ENCODE measurements at places on chromosomes 5 and 9.
A peak's percentile ranks its signal among the peaks of the same experiment; 100 is the strongest.

DNA sequence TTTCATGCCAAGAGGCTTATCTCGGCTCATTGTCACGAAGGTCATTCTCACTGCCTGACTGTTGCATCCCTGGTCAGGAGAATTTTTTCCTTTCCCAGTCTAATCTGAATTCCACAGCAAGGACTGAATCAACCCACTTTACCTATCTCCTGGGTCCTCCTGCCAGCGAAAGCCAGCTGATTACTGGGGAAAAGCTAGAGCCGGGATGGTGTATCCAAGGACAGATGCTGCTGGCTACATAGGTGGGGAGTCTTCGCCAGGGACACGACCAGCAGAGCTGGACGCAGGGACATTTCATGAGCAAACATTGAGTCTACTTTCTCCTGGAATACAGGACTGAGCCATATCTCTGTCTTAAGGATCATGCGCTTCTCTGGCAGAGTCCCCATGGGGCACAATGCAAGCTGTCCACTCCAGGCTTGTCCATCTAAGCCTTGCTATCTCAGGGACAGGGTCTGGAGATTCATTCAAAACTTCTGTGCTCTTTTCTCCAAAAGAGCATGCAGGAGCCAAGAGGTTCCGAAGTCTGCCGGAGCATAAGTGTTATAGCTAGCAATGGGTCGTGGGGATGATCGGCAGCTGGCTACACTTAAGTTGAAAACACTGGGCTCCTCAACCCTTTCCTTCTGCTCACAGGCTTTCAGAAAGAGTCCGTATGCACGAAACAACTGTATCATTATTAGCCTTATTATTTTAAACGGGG is 6.5 kb upstream of the HAND1 start:
- no peak for DNase-seq

DNA sequence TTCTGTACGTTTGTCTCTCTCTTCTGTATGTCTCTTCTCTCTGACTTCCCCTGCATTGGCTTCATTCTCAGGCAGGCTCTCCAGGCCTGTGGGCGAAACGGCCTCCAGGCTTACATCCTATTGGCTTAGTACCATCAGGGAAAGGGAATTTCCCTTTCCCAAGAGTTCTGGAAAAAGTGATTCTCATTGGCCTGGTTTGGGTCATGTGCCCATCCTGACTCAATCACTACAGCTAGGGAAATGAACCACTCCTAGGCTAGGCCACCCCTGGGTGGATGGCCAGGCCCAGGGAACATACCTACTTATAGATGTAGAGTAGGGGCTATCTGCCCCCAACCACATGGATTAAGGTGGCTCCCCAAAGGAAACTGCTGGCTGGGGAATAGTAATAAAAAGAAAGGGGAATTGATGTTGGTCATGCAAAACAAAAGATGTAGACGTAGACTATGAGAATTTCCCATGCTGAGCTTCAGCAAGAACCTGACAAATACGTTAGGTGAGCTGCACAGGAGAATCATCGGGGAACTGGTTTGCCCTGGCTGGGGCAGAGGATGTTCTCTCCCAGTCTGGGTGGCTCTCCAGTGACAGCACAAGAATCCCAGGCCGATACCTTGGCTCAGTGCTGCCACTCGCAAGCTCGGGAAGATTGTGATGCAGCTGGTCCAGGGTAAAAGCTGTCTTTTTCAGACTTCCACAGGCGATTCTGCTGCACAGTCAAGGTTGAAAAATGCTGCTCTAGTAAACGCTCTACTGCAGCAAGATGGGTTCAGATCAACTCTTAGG is 3.7 kb upstream of the EGR1 start:
- no peak for DNase-seq

DNA sequence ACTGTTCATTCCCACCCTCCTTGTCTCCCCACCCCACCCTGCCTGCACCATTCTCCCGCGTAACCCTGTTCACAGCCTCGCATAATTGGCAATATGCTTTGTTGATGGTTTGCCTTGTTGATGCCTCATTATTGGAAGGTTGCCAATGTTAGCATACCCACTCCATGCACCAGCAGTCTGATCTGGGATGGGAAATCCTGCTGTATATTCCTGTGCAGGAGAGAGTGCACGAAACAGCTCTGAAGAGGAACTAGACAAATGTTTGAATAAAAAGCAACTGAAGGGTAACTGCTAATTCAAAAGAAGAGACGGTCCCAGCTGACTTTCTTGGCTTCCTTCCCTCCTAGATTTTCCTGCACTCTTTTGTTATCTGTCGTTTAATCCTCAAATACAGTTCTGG is 271.7 kb upstream of the TLE4 start:
- no peak for DNase-seq

DNA sequence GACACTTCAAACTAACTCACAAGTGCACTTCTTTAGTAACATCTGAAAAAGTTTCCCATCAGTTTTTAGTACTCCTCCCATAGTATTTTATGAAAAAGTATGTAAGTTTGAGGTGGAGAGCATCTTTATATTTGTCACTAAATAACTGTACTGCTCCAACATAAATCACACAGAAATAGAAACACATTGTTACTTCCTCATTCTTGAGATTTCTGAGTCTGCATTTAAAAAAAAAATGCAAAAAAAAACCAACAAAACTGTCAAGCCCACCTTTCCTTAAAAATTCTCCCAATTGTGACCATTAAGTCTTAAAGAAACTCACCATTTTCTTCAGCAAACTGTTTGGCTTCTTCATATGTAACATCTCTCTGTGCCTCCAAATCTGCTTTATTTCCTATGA is 18.7 kb downstream of the RAB14 start:
- no peak for DNase-seq

- no peak for DNase-seq
Measured at GRCh38 chr5:61028382-61028781, 83.4 kb downstream of the NDUFAF2 start.

DNA sequence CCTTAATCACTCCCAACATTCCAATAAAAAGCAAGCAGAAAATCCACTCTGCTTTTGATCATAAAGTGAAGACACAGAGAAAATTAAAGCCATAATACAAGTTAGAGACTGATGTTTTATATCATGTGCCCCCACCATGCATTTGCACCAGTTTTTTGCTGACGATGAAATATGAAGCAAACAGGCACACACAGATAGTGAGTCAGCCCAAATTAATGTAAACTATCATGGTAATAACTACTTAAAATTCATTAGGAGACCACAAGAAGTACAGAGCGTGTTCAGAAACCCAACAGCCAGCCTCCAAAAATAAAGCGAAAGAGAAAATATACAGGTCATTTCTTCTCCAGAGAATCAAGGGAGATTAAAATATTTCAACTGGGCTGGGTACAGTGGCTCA is 46.4 kb upstream of the KDM4C start:
- no peak for DNase-seq

GRCh38 chr9:101065930-101066329 is 37.4 kb downstream of the PLPPR1 start:
- DNase-seq, result no peak

DNA sequence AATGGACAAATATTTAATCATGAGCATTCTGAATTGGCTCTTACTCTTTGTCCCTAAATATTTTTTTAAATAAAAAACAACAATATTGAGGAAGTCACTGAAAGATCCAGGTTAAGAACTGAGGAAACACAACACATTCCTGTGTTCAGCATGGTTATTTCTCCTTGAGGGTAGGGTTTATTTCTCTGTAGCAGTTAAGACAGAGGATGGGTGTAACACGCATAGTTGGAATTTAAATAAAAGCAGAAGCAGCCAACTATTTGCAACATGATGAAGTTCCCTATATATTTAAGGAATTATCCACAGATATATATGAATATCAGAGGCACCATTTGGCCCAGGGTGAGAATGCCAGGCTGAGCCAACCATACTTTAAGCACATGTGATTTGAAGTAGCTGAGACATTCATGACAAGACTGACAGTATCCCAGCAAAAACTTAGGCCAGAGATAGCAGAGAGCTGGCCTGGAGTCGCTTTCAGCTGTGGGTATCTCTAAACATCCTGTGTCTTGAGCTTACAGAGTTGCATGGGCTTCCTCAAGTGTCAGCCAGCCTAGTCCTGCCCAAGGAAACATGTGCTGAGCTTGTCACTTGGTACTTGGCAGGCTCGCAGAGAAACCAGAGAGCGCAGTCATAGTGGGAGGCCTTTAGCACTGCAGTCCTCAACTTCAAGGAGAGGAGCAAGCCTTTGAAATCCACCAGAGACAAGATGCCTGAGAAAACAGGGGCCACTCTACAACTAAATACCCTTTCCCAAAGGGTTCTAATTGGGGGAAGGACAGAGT is 43.6 kb downstream of the SEMA5A start:
- no peak for DNase-seq

DNA sequence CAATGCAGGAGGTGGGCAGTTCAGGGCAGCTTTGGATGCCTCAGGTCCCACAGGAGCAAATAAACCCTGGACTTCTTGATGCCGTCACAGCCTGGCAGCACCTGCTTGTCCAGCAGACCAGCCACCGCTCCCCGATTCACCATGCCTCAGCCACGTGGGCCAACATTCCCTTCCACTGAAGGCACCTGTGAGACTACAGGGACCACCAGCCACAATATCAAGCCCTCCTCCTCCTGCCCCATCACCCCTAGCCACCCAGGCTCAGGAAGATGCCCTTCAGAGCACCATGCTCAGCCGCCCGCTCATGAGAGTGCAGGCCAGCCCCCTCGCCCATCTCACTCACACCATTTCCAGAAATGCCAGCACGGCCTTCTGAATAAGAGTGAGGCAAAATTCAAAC is 234.7 kb downstream of the SYK start:
- DNase-seq, result no peak

GRCh38 chr9:89655990-89656657 is 51.3 kb downstream of the GADD45G start:
- peak; percentile 73 for DNase-seq

GRCh38 chr9:33816327-33817252 is at the start of gene UBE2R2:
Gene UBE2R2 (plus strand): TSS chr9:33817160. CDS start chr9:33817758, 598 bp downstream.
- DNase-seq, result peak; percentile 90

DNA sequence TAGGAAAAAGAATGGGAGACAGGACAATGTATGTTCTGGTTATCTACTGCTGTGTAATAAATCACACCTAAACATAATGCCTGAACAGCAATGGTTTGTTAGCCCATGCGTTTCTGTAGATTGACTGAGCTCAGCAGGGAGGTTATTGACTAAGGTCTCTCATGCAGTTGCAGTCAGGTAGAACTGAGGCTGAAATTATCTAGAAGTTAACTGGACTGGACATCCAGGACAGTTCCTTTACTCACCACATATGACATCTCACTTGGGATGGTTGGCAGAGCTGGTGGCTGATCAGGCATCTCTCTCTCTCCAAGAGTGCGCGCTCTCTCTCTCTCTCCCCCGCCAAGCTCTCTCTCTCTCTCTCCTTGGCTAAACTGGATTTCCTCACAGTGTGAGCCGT is 8.9 kb upstream of the FOXB2 start:
- DNase-seq, result no peak

- no peak for DNase-seq
Measured at GRCh38 chr5:135133698-135134515, 99.9 kb upstream of the PITX1 start.

- no peak for DNase-seq
Measured at GRCh38 chr5:1175015-1175414, 26.4 kb upstream of the SLC6A19 start.

GRCh38 chr5:125064621-125065438 is 318.4 kb upstream of the ZNF608 start:
- no peak for DNase-seq

DNA sequence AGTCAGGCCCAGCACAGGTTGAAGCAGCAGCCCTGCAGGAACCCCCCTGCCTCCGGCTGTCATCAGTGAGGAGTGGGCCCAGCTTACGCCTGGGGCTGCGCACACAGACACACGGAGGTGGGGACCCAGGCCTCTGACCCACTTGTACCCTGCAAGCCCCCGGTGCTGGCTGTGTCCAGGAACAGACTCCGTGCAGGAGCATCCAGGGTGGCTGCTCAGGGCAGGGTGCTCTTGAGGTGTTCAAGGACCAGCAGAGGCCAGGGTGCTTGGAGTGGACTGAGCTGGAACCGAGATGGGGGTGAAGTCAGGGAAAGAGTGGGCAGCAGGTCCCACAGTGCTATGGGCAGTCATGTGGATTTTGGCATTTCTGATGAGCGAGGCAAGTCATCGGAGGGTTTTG is 199.5 kb downstream of the CACNA1B start:
- no peak for DNase-seq

Measured in uterus (tissue), 4 donors.